ENCODE measurements at places on chromosomes 12 and 14.
A peak's percentile ranks its signal among the peaks of the same experiment; 100 is the strongest.

DNA sequence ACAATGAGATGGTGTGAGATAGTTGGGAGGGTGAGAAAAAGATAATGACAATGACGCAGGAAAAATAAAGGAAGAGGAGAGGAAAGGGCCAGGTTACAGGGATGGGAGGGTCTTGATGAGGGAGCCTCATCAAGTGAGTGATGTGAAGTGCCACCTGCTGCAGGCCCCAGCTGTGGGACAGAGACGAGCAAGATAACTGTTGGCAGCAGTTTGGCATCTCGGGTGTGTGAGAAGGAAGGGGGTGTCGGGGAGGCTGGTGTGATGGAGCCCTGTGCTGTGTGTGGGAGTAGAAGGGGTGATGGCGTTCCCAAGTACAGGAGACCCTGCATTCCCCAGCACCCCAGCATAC, 11.4 kb upstream of the TAC3 start:
- H3K27me3 ChIP-seq = no peaks in the 10 kb centered on the region
- no peak for DNase-seq
- H3K27ac ChIP-seq = no peak overlapping the region
- H3K36me3 ChIP-seq = no peaks in the 10 kb centered on the region

DNA sequence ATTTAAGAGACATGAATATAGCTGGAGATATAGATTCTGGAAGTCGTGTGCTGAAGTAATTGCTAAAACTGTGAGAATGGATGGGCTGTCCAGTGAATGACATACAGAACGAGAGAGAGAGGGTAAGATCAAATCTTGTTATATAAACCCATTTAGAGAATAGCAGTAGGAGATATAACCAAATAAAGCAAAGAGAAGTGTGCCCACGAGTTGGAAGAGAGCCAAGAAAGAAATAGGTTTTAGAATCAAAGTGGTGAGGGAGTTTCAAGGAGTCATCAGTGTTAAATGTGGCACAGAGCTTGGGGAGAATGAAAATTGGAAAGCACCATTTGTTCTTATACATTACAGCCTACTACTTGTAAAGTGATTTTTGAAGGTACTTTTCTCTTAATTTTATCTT, 19.2 kb downstream of the TOGARAM1 start:
- no peak overlapping the region for H3K4me3 ChIP-seq
- H3K36me3 ChIP-seq = no peaks in the 10 kb centered on the region
- DNase-seq = no peak
- no peak overlapping the region for H3K27ac ChIP-seq
- no peaks in the 10 kb centered on the region for H3K27me3 ChIP-seq

- H3K27me3 ChIP-seq = no peaks in the 10 kb centered on the region
- no peak for DNase-seq
- H3K27ac ChIP-seq = no peak overlapping the region
- no peaks in the 10 kb centered on the region for H3K36me3 ChIP-seq
- peak overlapping the region; percentile 70 for H3K4me3 ChIP-seq
These were observed 7.3 kb downstream of the PLD4 start for GRCh38 chr14:104931771-104932675.

- H3K4me3 ChIP-seq = peak overlapping the region; percentile 21
- peaks cover 41% of the 10 kb centered on the region for H3K4me1 ChIP-seq
- peak overlapping the region; percentile 89 for H3K27ac ChIP-seq
- no peaks in the 10 kb centered on the region for H3K27me3 ChIP-seq
These were observed 51.0 kb downstream of the ACTN1 start for GRCh38 chr14:68927956-68928675.

- H3K36me3 ChIP-seq = no peaks in the 10 kb centered on the region
- no peak overlapping the region for H3K27ac ChIP-seq
These were observed 51.1 kb upstream of the TCL1A start for GRCh38 chr14:95765051-95765450.

All from ascending aorta (tissue), 2 donors.